Activated T-cell treated with anti-CD3 and anti-CD28 coated beads, Interleukin-2, amount 50 U/mL, for 4 hours (primary cell): ENCODE measurements at places on chromosomes 2 and 18. TPM values are rescaled to one million over a fixed set of nuclear protein-coding genes. Genes with fewer than 3 reads are reported as not detected.

GRCh38 chr2:233061591-233062450, 1.7 kb downstream of the INPP5D start:
- no peak for DNase-seq

GRCh38 chr2:172554352-172555271, 1.3 kb upstream of the PDK1 start:
- DNase-seq: no peak

DNA sequence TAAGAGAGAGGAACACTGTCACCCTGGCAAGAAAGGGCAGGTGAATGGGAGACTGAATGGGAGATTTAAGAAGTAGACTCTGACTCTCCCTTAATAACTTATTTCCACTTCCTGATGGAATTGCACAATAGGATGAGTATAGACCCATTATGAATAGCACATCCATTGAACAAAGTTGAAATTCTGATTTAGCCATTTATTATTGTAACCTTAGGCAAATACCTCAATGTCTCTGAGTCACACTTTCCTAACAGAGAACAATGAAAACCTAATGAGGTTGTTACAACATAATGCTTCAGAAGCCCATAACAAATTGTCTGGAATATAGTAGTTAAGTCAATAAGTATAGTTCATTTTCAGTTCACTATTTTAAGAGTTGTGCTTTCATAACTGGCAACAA, 78.9 kb downstream of the NRXN1 start:
- DNase-seq: no peak

GRCh38 chr2:226943862-226944620, 108.2 kb downstream of the RHBDD1 start:
- DNase-seq: no peak

GRCh38 chr2:176490061-176490861, 221.0 kb downstream of the MTX2 start:
- no peak for DNase-seq

DNA sequence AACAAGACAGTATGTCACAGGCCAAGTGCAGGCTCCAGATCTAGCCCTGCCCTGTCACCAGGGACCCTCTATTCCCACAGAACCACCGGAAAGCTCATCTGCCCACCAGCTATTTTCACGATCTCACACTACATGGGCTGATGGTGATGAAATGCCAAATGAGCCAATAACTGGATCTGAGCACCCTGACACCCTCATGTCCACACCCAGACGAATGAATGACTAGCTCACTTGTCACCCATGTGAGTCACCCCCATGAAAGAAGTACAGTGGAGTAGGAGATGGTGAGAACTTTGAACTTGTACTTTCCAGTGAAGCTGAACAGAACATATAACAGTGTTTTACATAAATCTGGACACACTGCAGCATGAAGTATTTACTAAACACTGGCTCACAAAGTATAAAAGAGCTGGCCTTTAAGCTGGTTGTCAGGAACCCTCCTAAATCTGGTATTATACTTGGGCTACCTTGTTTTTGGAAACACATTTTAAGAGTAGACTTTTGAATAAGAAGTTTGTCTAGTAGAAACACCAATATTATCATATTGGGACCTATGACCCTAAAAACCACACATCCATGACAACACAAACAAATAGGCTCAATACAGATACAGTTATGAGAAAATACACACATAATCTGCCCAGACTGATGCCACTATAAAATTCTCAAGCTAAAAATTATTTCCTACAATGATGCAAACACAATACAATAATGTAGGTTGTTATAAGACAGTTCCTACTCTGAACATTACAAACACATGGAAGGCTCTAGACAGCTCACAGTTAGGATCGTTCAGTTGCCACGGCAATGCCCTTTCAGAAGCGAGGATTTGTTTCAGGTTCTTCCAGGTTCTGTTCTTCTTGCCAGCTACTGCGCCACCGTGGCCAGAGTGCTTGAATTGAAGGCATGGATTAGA, 19.0 kb downstream of the INO80C start:
- no peak for DNase-seq

GRCh38 chr2:217795067-217795466, 207.7 kb downstream of the TNS1 start:
- no peak for DNase-seq

DNA sequence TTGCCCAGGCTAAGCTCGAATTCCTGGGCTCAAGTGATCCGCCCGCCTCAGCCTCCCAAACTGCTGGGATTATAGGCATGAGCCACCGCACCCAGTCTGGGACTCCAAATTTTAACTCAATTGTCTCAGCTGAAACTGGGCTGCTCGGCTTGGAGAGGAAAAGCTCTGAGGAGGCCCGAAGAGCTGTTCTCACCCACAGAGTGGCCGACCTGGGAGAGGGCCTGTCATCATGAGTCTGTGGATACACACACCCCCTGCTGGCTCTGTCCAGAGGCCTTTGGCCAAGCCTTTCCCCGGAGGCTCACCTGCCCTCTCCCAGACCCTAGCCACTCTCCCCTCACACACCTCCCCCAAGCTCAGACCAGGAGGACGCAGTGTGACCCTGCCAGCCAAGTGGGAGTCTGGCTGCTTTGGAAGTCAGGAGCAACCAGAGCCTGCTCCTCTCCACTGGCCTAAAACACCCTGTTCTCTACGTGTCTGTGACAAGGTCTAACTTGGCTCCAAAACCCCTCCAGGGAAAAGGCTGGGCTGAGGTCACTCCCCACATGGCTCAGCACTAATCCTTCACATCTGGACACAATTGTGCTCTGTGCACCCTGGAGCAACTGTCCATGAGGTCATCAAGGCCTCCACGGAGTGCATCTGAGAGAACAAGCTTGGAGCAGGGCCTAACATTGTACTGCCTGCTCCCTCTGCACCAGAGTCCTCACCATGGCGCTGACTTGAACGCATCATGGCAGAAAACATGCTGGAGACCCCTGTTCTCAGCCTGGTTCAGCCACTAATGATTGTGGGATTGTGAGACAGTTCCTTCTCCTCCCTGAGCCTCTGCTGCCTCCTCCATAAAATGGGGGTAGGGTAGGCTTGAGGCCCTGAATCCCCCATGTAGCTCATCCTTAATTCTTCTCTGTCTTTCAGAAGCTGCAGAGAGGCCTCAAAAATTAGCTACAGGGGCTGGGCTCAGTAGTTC, 49.9 kb upstream of the RAB6C start:
- DNase-seq: no peak

DNA sequence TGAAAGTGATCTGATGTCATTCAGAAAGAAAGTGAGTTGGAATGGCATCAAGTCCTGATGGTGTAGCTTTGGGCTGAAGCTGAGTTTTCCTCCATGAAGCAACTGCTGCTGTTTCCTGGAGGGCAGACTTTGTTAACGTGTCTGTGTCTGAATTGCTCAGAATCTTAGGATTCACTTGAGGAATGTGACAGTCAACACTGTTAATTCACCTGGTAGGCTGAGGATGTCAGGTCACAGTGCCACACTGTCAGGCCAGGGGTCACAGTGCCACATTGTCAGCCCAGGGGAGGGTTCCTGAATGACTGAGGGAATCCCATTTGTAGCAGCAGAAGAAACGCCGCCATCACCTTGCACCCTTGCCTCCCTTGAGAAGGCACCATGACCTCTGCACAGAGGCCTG, 39.4 kb downstream of the LYPD6B start:
- no peak for DNase-seq

GRCh38 chr2:147924647-147925046, 79.8 kb downstream of the ACVR2A start:
- DNase-seq: no peak

- DNase-seq: no peak
Observed at GRCh38 chr18:31447530-31448191, at the start of gene DSG3. Gene DSG3 (plus strand): TSS chr18:31447741. CDS start chr18:31447878, 137 bp downstream.

The RAX gene
- total RNA-seq: not detected

The CYBRD1 gene
- 0.63 TPM for total RNA-seq

The LYPD6B gene
- total RNA-seq: not detected

The UGT1A7 gene
- 0.10 TPM for total RNA-seq
